ENCODE measurements at places on chromosomes 4 and X.

GRCh38 chrX:148441387-148441786 is 59.0 kb upstream of the AFF2 start:
- peak; percentile 13 for DNase-seq

DNA sequence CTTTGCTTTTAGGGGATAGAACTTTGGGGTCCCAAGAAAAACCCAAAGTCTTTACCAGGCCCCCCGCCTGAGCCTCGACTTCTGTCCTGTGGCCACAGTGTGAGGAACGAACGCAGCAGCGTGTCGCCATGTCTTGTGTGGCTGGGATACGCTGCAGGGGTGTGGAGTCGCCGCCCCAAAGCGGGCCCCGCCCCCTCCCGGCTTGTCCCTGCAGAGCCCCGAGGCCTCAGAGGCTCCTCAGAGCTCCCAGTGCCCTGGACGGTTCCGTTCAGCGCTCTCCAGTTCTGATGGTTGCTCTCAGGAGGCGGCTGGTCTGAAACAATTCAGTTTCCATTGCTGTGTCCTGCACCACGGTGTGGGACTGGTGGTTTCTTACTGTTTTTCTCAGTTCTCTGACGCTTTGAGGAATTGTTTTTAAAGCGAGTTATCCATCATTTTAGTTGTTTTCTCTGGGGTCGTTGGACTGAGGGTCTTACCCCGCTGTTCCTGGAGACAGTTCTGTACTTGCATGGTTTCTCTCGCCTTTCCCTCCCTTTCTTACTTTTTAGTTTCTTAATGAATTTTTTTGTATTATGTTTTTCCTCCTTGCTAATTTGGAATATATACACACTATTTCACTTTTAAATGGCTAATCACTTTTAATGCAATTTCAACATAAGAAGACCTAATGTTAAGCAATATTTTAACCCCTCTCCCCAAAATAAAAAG is 1.6 kb upstream of the IDUA start:
- no peak for DNase-seq

- DNase-seq, result peak; percentile 4
Measured at GRCh38 chrX:69503228-69503781, 821 bp upstream of the NALF2 start.

GRCh38 chrX:117636826-117637225 is 479.8 kb downstream of the KLHL13 start:
- no peak for DNase-seq

- DNase-seq, result no peak
Measured at GRCh38 chr4:41927796-41928499, 7.3 kb upstream of the TMEM33 start.

DNA sequence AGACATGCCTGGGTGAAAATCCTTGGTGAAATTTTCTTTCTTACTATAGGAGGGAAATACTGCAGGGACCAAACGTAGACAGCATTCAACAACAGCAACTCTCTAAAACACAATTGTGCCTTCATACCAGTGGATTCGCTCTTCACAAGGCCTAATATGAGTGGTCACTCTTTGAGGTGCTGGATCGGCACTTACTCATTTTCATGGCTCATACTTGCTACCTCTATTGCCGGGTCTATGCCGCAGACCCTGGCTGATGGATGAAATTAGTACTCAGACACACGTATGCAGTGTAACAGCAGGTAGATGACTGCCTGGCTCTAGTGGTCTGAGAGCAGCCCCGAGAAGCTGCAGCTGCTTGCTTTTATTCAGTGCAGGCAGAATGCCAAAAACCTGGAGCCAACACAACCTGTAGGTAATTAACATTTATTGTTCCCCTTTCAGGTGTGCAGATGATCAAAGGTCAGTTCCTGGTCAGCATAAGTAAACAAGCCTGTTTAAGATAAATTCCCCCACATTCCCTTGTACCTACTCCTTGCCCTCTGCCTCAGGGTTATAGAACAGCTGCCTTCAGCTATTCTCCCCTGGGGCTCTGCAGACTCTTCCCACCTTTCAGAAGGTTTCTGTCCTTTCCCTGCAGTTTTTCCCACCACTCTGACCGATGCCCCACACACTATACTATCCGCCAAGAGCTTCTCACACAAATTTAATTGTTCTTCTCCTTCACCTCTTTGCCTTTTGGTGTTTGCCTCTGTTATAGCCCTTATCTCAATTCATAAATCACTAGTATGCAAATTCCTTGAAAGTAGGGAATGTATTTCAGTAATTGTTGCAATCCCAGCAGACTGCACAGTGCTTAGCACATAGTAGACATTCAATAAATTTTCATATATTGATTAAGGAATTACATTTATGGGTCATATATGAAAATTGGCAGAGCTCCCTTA is 210.0 kb downstream of the SPANXN3 start:
- DNase-seq, result no peak

DNA sequence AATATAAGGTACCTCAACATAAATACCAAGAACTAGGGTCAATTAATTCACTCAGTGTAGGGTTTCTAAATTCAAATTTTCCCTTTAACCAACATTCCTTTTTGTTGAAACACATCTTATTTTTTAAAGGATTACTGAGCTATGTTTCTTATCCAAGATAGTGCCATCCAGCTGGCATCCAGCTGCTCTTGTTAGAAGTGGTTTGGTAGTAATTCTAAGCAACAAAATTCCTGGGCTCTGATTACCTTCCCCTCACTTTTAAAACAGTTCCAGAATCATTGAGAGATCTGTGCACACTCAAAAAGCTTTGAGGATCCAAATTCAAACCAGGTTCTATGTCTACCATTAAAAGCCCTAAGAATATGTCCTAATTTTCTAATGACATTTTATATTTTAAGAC is 583.7 kb downstream of the TRIML1 start:
- DNase-seq, result no peak

DNA sequence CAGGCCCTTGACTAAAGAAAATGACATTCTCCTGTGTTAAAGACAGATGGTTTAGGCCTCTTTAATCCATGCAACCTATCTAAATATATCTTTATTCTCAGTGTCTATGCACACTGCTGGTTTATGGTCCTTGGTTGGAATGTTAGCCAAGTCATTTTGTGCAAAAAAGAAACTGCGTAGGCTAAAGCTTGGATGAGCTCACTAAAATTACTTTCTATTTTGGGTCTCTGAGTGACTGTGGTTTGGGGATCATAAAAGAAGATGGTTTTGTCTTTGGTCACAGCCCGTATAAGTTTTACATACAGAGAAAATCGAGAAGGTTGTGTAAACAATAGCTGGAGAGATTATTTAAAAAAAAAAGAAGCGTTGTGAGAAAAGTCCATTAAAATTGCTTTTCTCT is 443.6 kb downstream of the UBE2NL start:
- no peak for DNase-seq

- DNase-seq, result no peak
Measured at GRCh38 chrX:134797390-134797700, 139.1 kb upstream of the PLAC1 start.

DNA sequence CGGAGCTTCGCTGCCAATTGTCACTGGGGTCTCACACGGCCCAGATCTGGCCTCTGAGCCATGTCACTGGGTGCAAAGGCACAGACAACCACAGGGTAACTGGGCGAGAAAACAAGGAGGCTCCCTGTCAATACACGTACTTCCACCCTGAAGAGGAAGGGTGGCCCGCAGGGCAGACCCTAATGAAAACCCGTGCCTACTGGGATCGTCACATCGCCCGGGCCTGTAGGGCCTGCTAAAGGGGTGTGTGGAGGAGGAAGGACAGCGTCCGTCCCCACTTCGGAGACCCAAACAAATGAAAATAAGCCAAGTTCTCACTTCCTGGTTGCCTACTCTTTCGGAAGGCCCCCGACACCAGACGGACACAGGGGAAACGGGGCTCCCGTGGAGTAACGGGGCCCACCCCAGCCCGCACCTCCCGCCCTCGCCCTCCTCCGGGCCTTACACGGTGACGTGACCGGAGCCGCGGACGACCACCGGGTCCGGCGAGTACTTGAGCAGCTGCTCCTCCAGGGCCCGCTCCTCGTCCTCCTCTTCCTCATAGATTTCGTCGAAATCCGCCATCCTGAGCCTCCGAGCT is 578 bp downstream of the CHIC2 start:
- DNase-seq, result no peak

DNA sequence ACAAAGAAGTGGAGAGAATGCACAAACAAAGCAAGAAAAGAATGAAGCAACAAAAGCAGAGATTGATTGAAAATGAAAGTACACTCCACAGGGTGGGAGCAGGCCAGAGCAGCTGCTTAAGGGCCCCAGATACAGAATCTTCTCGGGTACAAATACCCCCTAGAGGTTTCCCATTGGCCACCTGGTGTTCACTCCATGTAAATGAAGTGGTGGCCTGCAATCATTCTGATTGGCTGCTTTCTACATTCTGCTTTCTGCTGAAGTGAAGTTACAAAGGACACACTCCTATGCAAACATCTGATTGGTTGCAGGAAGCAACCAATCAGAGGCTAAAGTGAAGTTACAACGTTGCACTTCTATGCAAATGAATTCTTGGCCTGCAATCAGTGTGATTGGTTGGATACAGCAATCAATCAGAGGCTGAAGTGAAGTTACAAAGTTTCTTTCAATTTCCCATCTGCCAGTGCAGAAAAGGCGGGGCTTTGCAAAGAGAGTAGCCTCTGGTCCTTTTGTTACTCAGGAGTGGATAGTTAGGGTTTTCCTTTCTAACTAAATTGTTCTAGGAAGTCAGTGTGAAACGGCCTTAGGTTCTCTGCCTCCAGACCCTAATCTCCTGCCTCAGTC is 19.0 kb upstream of the GPC4 start:
- DNase-seq, result no peak

DNA sequence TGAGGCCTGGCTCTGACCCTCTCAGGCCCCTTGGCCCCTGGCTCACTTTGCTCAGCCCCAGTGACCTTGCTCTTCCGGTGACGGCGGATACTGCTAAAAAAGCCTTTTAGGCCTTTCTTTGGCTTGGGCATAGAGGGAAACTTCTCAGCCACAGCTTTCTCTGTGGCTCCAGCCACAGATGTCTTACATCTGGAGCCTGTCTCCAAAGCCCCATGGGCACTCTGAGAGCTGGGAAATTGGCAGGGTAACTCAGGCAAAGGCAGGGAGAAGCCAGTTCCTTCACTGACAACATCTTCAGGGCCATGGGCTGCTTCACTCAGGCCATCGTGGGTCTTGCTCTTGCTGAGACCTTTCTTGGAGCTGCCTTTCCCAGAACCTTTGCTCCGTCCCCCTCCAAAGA is 12.8 kb downstream of the AMER1 start:
- no peak for DNase-seq

- no peak for DNase-seq
Measured at GRCh38 chr4:142281999-142282398, 564.1 kb downstream of the INPP4B start.

GRCh38 chr4:8082517-8083055 is 76.0 kb downstream of the ABLIM2 start:
- DNase-seq, result no peak

- DNase-seq, result no peak
Measured at GRCh38 chrX:28756647-28757046, 169.4 kb downstream of the IL1RAPL1 start.

DNA sequence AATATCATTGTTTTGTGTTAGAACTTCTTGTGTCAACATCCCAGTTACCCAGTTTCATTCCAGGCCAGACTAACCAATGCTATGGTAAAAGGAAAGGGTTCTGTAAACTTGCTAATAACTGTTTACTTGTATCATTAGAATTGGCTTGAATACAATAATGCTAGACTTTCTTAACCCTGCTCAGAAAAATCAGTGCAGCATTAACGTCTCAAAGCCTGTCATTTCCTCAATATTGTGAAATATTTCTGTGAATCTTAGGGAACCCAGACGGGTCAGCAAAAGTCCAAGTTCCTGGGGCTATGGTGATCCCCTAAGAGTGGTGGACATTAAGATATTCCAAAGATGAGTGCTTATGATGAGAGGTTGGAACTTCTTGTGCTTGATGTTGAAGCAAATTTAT is 541.2 kb upstream of the MAGEB18 start:
- no peak for DNase-seq

GRCh38 chrX:11998944-11999343 is 139.3 kb upstream of the FRMPD4 start:
- DNase-seq, result no peak

- DNase-seq, result no peak
Measured at GRCh38 chrX:44828008-44828605, 15.7 kb upstream of the DUSP21 start.

- DNase-seq, result no peak
Measured at GRCh38 chr4:14749910-14750309, 252.4 kb upstream of the CPEB2 start.

- no peak for DNase-seq
Measured at GRCh38 chrX:46553935-46554334, 8.7 kb upstream of the ZNF674 start.

DNA sequence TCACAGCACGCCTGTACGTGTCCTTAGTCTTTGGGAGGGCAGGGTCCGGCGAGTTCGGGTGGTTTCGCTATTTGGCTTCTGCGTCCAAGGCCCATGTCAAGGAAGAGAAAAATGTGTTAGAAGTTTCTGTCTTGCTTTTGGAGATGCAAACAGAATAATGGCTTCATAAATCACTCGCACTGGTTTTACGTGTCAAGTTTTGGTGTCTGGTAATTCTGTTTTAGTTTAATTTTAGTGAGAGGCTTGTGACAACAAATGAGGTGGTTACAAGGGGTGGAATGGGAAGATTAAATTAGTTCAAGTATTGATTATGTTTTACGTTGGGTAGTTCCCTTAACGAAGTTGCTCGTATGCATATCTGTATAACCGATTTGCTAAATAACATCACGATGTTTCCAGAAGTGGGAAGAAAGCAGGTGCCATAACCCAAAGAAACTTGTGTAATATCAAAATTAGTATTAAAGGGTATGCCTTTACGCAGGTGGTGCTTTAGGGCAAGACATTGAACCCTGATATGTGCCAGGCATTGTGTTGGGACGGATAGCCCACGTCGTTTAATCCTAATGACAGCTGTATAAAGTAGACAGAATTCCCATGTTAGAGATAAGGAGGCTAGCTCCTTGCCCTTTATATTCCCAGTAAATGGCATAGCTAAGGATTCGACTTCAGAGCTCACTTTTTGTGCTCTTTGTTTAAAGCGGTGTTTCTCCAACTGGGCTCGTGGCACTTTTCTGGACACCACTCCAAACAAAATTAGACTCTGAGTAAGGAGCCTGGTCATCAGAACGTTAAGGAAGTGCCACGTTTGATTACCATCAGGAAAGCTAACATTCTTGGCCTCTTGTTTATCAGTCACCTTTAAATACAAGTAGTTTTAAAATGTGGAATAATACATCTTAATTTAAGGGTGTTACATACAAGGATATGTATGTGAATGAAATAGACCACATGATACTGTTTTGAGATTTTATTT is 843 bp downstream of the RPL34 start:
- no peak for DNase-seq

DNA sequence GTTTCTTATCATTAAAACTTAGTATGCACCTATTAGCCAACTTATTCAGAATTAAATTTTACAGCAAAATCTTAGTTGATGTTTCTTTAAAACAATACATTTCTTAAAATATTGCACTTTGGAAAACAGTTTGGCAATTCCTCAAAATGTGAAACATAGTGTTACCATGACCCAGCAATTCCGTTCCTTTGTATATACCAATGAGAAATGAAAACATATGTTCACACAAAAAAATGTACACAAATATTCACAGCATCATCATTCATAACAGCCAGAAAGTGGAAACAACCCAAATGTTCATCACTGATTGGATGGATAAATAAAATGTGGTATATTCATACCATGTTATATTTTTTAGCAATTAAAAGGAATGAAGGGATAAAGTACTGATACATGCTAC is 50.2 kb downstream of the WDR44 start:
- DNase-seq, result no peak

GRCh38 chrX:66167431-66167830 is 3.4 kb downstream of the HEPH start:
- no peak for DNase-seq

GRCh38 chr4:89751416-89751815 is 85.5 kb downstream of the SNCA start:
- DNase-seq, result no peak
